ENCODE measurements at places on chromosomes 4 and X.

DNA sequence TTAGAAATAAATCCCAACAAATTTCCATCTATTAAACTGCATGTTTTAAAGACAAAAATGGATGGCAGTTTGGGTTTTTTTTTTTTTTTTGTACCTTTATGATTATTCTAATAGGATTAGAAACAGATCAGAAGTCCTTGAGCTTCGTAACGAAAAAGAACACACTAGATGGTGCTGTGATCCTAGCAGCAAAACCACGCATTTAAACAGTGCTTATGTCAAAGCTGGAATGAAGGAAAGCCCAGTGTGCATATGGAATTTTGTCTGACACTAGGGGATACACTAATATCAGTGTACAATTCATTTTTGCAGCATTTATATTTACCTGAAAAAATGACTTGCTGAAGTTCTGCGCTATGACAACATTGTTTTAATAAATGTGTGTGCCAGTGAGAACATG, 229.1 kb downstream of the VEGFC start:
- no peak for DNase-seq

DNA sequence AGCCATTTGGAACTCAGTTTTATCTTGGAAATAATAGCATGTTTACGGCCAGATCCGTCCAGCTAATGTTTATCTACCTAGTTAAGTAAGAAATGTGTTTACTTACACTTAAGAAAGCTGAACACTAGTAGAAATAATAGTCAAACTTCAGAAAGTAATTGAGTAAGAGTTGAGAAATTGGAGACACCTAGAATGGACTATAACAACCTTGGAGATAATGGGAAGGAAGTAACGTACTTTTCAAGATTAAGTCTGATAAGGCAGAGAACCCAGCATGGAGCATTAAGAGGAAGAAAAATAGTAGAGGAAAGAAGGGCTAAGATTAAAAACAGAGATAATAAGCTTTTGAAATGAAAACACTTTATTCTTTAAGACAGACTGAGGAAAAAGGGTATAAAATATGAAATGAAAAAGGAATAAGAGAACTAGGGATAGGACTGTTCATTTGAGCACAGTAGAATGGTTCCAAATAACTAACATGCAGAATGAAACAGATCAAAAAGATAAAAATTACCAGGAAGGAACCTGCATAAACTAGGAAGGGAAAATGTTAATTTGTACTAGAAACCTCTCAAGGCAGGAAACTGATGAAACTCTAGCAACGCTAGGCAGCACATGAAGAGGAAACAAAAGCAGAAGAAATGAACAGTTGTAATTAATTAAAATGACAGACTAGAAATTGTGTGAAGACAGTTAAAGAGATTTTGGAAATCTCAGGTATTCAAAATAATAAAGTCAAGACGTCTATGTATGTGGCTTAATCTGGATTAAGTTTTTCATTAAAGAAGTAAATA, 71.7 kb downstream of the FBXW7 start:
- DNase-seq, result no peak

DNA sequence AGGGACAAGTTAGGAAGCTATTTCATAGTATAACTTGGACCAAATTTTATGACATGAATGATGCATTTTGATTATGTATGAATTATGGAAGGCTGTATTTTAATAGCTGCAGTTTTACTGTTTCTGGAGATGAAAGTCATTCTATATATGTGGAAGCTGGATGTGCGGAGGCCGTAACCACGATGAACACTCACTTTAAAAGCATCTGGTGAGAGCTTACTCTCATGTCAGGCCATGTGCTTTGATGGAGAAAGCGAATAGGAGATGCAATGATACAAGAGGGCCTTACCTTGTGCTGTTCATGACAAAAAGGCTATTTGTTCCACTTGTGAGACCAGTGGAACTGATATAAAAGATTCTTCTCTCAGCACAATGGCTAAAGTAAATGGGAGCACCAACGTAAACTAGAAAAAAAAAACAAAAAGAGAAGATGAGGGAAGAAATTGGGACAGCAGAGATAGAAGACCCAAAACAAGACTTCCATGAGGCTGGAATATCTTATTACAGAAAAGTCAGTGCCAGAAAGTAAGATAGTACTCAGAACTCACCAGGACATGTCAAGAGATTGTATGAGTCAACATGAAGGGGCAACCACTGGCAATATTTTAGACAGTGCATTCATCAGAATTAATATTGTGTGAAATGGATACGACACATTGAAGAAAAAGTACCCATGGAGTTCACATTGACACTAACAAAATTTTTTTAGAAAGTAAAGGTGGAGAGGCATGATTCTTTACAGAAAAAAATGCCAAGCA, 63.3 kb upstream of the GAB1 start:
- no peak for DNase-seq

- no peak for DNase-seq
These were observed 48.5 kb upstream of the DDX60 start for GRCh38 chr4:168367065-168367464.

- no peak for DNase-seq
These were observed 88.1 kb downstream of the CCSER1 start for GRCh38 chr4:90215286-90215685.

DNA sequence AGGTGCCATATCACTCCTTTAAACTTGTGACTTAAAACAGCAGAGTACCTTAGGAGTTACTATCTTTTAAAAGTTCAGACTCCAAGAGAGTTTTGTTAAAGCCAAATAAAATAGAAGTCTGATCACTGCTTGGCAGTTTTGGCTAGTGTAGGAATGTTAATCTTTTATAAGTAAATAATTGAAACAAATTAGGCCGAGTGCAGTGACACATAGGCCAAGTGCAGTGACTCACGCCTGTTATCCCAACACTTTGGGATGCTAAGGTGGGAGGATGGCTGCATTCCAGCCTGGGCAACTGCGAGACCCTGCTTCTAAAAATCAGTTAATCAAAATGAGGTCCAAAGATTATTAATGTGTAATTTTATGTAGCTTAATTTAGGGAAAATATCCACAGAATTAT, 37.2 kb downstream of the WDR44 start:
- DNase-seq, result no peak

DNA sequence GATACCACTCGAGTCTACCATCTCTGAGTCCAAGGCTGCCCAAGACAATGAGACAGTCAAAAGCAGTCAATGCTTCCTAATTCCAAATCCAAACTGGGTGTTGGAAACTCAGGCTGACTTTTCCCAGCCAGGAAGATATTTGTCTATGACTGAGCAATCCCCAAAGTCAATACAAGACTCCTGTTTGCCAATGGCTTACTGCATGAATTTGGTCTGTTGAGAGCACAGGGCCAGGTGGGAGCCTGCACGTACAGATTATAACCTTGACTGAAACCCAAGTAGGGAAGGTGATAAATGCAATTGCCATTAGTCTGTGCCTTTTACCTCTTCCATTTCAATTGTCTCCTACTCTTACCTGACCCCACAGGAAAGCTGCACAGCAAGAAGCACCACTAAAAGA, 72.6 kb upstream of the PPARGC1A start:
- no peak for DNase-seq

DNA sequence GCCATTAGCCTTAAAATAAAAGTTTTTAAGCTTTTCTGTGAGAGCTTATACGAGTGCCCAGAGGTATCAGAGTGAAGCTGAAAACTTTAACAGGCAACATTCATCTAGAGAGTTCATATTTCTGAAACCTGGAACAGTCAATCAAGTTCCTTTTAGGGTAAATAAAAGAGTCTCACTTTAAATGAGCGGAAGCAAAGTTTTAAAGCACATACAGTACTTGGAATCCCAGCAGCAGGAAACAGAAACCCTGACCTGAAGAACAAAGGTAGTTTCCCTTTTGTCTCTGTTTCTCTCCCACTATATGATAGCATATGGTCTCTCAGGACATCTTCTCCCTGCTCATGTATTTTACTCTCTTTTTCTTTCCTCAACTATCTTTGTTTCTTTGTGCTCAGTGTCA, 153.0 kb downstream of the ASB9 start:
- no peak for DNase-seq
